ENCODE measurements at places on chromosomes 6 and 20.
A peak's percentile ranks its signal among the peaks of the same experiment; 100 is the strongest.

GRCh38 chr6:53496797-53497375 lies 48.0 kb downstream of the GCLC start:
- DNase-seq: peak; percentile 59

GRCh38 chr6:135438907-135439535 lies 58.5 kb downstream of the AHI1 start:
- peak; percentile 10 for DNase-seq

GRCh38 chr20:56820984-56821383 lies 191.9 kb downstream of the TFAP2C start:
- DNase-seq: no peak

DNA sequence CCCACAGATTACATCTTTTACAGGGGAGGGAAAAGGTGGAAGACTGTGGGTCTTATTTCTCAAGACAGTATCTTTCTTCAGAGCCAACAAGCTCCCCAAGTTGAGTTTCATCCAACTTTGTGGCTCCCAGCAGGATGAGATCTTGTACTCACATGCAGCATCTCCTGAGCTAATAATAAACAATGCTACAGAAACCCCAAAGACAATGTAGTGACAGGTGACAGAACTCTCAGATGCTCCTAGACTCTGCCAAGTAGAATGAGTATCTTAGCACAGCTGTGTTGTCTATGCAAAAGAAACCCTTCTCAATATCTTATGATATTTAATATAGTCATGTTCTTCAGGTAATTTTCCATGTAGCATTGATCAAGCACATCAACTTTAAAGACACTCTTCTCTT lies 90.0 kb downstream of the TBX18 start:
- DNase-seq: no peak

GRCh38 chr6:6738922-6739716 lies 150.6 kb downstream of the LY86 start:
- no peak for DNase-seq

DNA sequence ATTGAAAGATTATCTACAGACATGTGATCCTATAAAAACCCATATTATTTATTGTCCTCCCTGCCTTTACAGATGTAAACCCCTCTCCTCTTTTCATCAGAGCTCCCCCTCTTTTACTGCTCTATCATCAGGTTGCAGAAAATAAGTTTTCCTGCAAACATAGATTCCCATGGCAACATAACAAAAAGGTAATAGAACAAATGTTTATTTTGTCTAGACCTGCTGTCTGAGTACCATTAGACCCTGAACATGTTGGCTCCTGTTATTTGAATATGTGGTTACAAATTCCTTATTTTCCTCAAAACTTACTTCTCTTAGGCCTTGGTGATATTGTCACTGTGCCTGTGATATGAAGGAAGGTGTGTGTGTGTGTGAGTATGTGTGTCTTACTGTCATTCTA lies 11.5 kb downstream of the MAPK14 start:
- DNase-seq: no peak

DNA sequence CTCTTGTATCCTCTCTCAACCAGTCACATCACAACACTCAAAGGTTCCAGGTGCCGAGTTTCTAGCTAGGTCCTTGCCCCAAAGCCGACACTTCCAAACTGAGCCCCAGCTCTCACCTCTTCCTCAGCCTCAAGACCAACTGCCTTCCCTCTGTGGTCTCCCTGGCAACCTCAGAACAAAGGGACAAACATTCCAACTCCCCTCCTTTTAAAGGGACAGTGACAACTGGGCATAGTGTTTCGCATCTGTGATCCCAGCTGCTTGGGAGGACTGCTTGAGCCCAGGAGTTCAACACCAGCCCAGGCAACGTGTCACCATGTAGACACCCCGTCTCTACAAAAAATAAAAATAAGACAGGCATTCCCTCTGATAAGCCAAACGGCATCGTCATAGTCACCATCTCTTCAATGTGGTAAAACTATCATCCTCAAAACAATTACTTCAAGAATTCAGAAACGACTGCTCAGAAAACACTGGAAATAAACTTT lies 11.3 kb downstream of the DIDO1 start:
- DNase-seq: peak; percentile 64

DNA sequence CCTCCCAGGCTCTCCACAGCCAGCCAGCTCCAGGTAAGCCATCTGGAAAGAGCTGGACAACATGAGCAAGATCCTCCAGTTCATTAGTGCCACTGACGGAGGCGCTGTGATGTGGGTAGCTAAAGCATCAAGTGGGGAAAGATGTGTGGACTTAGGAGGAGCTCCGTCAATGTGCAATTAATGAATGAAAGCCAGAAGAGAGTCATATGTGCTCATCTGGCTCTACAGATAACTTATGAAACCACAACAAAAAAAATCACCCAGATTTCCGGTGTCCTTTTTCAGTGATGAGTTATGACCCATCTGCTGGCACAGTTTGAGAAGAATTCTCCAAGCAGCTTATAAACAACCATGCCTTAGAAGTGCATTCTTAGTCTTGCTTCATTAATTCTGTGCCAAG lies 311.7 kb upstream of the PLCB4 start:
- DNase-seq: peak; percentile 97

DNA sequence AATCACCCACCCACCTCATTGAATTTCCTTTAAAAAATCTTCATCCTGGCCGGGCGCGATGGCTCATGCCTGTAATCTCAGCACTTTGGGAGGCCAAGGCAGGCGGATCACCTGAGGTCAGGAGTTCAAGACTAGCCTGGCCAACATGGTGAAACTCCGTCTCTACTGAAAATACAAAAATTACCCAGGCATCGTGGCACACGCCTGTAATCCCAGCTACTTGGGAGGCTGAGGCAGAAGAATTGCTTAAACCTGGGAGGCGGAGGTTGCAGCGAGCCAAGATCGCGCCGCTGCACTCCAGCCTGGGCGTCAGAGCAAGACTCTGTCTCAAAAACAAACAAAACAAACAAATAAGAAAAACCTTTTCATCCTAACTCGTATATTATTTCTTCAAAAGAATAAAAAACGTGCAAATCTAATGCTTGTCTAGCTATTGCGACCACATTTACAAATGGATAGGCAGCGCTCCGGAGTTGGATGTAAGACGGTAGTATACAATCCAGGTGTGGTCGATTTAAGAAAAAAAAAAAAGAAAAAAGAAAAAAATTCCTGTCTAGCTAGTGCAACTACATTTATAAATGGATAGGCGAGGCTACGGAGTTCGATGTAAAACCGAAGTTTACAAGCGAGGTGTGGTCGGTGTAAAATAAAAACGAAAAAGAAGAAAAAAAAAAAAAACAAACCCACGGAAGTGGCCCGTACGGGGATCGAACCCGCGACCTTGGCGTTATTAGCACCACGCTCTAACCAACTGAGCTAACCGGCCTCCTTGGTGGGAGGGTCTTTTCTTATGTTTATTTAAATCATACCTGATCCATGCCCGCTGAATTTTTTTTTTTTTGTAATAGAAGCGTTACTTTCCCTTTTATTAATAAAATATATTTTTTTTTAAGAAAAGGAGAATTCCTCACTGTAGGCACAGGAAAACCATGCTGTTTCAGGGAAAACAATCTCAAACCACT lies 70.7 kb upstream of the PRSS16 start:
- DNase-seq: peak; percentile 46

DNA sequence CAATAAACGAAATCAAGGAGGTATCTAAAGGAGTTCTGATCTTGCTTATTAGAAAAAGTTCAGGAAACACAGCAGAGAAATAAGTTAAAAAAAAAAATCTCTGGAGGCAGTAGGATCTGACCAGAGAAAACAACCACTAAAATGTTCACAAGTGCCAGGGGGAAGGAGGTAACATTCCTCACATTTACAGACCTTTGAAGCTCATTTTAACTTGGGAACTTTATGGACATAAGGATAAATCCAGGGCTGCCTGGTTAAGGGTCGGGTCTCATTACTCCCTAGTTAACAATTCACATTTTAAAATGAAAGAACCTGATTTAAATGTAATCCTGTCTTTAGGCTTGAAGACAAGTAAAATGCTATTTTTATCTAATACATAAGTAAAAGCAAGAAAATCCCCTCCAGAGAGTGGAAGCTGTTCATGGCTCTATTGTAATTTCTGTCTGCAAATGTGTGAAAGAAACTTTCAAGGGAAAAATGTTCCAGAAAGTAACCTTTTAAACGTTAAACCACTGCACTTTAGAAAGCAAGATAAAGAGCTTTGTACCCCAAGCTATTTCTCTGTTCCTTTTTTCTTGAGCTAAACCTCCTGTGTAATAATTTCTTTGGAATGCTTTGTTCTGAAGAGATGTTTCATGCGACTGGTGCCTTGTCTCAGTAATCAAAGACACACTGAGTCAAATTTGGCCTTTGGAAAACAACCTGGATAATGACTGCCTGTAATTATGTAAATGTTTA lies 38.2 kb downstream of the MYLIP start:
- DNase-seq: no peak

- DNase-seq: no peak
These were observed 25.1 kb upstream of the RFPL4B start for GRCh38 chr6:112321941-112322424.

DNA sequence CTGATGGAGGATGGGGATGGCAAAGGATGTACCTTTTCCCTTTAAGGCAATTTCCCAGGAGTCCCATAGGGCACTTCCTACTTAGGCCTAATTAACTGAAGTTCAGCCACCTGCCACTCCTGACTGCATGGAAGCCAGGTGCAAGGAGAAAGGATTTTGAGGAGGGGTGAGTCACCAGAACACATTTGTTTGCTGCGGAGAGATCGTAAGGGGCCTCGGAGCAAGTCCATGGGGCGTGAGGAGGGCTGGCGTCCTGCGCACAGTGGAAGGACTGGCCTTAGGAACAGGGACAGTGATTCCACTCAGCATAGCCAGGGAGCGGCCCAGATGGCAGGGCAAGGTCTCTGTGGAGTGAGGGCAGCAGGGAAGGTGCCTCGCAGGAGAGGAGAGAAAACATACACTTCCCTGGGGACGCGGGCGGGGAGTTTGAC lies 11.8 kb upstream of the MAP1LC3A start:
- no peak for DNase-seq

- peak; percentile 79 for DNase-seq
These were observed at the start of gene MICB for GRCh38 chr6:31497531-31498476. TSS of gene MICB (plus strand) at chr6:31498145. CDS start at chr6:31498194, 49 bp downstream.

DNA sequence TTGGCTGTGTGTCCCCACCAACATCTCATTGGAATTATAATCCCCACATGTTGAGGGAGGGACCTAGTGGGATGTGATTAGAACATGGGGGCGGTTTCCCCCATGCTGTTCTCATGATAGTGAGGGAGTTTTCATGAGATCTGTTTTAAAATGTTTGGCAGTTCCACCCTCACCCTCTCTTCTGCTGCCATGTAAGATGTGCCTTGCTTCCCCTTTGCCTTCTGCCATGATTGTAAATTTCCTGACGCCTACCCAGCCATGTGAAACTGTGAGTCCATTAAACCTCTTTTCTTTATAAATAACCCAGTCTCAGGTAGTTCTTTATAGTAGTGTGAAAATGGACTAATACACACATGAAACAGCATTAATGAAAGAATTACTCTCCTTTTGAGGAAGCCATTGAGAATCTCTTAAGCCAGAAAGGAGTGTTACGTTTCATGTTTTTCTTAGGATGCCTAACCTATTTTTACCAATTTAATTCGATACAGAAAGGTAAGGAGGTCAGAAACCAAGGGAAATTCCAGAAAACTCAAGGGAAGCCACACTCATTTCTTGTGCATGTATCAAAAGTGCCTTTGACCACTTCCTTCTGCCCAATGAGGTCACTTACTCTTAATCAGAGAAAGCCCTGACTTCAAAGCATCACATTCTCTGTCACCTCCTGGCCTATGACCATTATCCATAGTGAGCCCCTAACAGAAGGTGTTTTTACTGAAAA lies 24.7 kb upstream of the HINT3 start:
- peak; percentile 40 for DNase-seq

- DNase-seq: no peak
These were observed 18.9 kb downstream of the SDCBP2 start for GRCh38 chr20:1310071-1310470.

GRCh38 chr6:152380351-152380767 lies 256.8 kb downstream of the SYNE1 start:
- peak; percentile 83 for DNase-seq

GRCh38 chr6:112415366-112415765 lies 68.2 kb downstream of the RFPL4B start:
- DNase-seq: no peak

- DNase-seq: no peak
These were observed 12.9 kb downstream of the SLC4A11 start for GRCh38 chr20:3226093-3226492.

DNA sequence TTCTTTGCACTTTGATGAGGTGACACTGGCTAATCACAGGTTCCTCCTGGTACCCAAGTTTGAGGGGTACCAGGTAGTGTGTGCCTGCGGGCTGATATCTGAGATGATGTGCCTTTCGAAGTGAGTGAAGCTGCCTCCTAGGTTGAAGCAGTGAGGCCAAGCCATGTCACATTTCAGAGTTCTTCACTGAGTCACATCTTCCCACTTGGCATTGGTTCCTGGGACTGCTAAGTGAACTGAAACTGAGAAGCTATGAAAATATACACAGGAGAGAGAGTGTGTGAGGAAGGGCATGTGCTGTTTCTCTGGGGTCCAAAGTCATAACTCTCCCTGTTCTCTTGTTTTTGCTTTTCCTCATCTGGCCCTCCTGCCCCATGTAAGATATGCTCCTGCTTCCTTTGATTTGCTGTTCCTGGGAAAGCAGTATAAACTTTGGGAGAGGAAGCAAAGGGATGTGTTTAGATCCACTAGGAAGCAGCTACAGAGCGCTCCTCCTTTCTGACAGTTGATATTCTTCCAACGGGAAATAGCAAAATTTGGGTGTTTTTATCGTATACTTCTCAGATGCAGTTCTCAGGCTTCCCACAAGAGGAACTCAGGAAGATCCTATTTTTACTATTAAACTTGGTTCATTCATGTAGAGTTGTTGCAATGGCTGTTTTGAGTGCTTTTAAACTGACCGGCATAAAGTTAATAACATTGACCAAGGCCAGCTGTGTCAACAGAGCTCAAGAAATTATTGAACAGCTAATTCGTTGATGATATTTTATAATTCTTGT lies 153.7 kb downstream of the MOXD1 start:
- DNase-seq: no peak

- DNase-seq: peak; percentile 28
These were observed 64.3 kb upstream of the PAK5 start for GRCh38 chr20:9903048-9903655.

- DNase-seq: no peak
These were observed 37.9 kb upstream of the MRGBP start for GRCh38 chr20:62758226-62758912.

- no peak for DNase-seq
These were observed 12.9 kb upstream of the UQCC2 start for GRCh38 chr6:33724102-33725023.

- DNase-seq: no peak
These were observed 62.3 kb downstream of the ME1 start for GRCh38 chr6:83368577-83368976.

DNA sequence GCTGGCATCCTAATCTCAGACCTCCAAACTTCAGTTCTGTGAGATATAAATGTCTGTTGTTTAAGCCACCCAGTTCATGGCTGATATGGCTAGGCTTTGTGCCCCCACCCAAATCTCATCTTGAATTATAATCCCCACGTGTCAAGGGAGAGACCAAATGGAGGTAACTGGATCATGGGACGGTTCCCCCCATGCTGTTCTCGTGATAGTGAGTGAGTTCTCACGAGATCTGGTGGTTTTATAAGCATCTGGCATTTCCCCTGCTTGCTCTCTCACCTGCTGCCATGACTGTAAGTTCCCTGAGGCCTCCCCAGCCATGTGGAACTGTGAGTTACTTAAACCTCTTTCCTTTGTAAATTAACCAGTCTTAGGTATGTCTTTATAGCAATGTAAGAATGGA lies 56.7 kb downstream of the KIAA0319 start:
- DNase-seq: no peak

Data from RPMI7951 (cell line).